Aorta (tissue), 5 donors: ENCODE measurements at places on chromosomes 7 and 10.

GRCh38 chr10:112271982-112272381 is 11.2 kb upstream of the TECTB start:
- no peaks in the 10 kb centered on the region for H3K4me1 ChIP-seq
- no peak overlapping the region for H3K27ac ChIP-seq
- H3K36me3 ChIP-seq: no peaks in the 10 kb centered on the region
- H3K27me3 ChIP-seq: no peaks in the 10 kb centered on the region
- no peak for DNase-seq

GRCh38 chr7:35424869-35425495 is 171.1 kb upstream of the TBX20 start:
- no peaks in the 10 kb centered on the region for H3K36me3 ChIP-seq
- DNase-seq: no peak

- DNase-seq: no peak
- H3K36me3 ChIP-seq: no peaks in the 10 kb centered on the region
- H3K27me3 ChIP-seq: no peaks in the 10 kb centered on the region
- H3K27ac ChIP-seq: no peak overlapping the region
These were observed 14.7 kb downstream of the SH3PXD2A start for GRCh38 chr10:103840740-103841070.

DNA sequence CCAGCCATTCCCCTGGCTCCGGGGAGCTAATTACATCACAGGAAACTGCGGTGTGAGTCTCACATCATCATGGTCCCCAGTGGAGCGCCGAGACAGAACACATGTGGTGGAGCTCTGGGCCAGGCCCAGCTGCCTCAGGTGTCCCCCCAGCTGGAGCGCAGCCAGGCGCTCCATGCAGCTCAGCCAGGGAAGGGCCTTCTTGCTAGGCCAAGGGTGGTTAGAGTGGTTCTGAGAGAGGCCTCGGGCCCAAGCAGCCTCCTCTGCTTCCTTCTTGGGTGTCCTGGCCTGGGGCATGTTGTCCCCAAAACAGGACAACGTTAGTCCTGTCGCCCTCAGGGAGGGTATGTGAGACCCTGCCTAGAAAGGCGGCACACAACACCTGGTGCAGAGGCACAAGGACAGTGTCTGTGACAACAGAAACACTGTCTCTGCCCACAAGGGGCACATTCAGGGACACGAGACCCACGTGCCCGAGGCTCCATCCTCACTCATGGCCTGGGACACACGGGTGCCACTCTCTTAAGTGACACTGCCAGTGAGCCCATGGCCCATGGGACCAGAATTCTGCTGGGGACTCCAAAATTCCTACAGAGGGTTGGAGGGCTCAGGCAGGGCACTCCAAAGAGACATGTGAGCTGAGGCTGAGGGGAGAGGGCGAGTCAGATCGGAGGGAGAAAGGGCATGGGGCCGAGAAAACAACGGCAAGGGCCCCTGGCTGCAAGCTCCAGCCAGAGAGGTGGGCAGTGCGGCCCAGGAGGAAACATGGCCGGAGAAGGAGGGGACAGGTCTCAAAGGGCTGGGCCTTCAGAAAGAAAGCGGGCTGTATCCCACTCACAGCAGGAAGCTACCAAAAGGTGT is 37.0 kb upstream of the RET start:
- H3K36me3 ChIP-seq: no peaks in the 10 kb centered on the region
- H3K4me3 ChIP-seq: no peak overlapping the region
- H3K4me1 ChIP-seq: no peaks in the 10 kb centered on the region
- no peak overlapping the region for H3K27ac ChIP-seq
- no peaks in the 10 kb centered on the region for H3K27me3 ChIP-seq
- DNase-seq: peak; percentile 57

DNA sequence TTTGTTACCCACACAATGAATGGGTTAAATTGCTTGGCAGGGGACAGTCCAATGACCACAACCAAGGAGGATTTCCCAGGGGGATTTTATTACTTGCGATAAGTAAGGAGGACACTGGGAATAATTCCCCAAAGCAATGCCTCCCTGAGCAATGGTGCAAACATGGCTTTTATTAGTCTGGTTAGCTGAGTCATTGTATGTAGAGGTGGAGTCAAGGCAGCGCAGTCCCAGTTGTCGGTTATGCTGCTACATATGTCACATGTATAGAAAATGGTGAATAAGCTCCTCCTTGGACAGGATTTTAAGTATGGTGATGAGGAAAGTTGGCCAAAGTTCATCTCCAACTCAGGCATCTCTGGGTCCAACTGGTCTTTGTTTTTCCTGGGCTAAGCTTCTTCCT is 3.9 kb upstream of the TRIM4 start:
- H3K27ac ChIP-seq: no peak overlapping the region
- no peaks in the 10 kb centered on the region for H3K27me3 ChIP-seq
- DNase-seq: no peak
- H3K36me3 ChIP-seq: no peaks in the 10 kb centered on the region

GRCh38 chr10:4775808-4776207 is 50.2 kb upstream of the AKR1E2 start:
- DNase-seq: no peak
- peaks cover 3% of the 10 kb centered on the region for H3K4me1 ChIP-seq
- H3K27me3 ChIP-seq: no peaks in the 10 kb centered on the region
- no peak overlapping the region for H3K27ac ChIP-seq
- H3K36me3 ChIP-seq: no peaks in the 10 kb centered on the region

GRCh38 chr7:135480966-135481597 is 28.8 kb downstream of the CNOT4 start:
- H3K36me3 ChIP-seq: no peaks in the 10 kb centered on the region
- H3K4me1 ChIP-seq: no peaks in the 10 kb centered on the region
- H3K27ac ChIP-seq: no peak overlapping the region
- no peak overlapping the region for H3K4me3 ChIP-seq

DNA sequence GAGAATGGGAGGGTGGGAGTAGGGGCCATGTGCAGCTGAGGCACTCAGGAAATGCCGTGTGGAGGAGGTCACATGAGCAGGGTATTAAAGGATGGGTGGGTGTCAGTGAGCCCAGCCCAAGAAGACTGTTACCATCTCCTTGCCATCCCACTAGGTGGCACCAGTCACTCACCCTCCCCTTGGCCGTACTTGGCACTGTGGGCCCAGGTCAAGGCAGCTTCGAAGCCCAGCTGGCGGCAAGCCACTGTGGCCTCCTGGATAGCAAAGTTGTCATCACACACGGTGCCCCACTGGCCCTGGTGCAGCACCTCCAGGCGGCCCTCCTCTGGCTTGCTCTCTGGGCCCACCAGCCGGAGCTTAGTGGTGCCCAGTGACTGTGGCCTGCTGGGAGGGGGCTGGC is 5.4 kb downstream of the LOXL4 start:
- no peaks in the 10 kb centered on the region for H3K27me3 ChIP-seq
- no peaks in the 10 kb centered on the region for H3K4me1 ChIP-seq
- H3K4me3 ChIP-seq: no peak overlapping the region
- no peak for DNase-seq
- H3K36me3 ChIP-seq: no peaks in the 10 kb centered on the region
- no peak overlapping the region for H3K27ac ChIP-seq

DNA sequence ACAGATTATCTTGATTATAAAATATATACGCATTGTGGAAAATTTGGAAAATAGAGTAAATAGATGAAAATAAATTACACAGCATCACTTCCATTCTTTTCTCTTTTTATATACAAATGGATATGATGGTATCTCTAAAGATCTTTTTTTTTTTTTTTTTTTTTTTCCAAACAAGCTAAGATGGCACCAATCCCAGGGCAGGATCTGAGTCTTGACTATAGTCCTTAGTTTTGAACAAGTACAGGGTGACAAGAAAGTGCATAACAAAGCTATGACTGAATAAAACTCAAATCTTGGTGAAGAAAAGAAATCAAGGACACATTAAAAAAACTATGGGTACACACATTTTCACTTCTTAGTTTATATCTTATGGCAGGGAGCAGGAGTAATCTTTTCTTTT is 42.6 kb upstream of the FAM133B start:
- no peak for DNase-seq
- H3K27me3 ChIP-seq: no peaks in the 10 kb centered on the region
- no peaks in the 10 kb centered on the region for H3K36me3 ChIP-seq
- H3K4me3 ChIP-seq: no peak overlapping the region

DNA sequence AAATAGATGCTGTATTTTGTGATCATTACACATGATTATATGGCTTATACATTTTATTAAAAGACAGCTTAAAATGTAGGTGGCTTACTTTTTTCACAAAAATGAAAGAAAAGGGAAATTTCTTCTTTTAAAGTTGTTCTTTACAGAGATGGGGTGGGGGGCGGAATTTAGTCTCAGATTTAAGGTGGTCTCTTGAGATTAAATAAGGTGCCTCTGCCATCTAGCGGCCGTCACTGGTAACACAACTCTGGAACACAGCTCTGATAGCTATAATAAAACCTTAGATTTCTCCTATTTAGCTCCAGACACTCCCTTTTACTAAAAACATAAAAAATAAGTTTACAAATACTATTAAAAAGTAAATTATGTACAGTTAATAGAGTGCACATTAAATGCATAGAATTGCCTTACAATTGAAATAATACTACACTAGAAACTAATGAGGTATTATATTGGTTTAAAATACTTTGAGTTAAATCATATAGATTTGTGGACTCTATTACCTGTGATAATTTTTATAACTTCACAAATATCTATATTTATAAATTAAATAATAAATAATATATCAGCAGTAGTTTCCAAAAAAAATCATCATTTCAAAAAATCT is 210.9 kb downstream of the DGKB start:
- no peaks in the 10 kb centered on the region for H3K4me1 ChIP-seq
- H3K4me3 ChIP-seq: no peak overlapping the region
- DNase-seq: peak; percentile 50
- no peaks in the 10 kb centered on the region for H3K36me3 ChIP-seq

- no peak overlapping the region for H3K27ac ChIP-seq
- H3K27me3 ChIP-seq: no peaks in the 10 kb centered on the region
- peaks cover 2% of the 10 kb centered on the region for H3K4me1 ChIP-seq
- no peak overlapping the region for H3K4me3 ChIP-seq
These were observed 29.1 kb upstream of the FAM107B start for GRCh38 chr10:14803827-14804226.

DNA sequence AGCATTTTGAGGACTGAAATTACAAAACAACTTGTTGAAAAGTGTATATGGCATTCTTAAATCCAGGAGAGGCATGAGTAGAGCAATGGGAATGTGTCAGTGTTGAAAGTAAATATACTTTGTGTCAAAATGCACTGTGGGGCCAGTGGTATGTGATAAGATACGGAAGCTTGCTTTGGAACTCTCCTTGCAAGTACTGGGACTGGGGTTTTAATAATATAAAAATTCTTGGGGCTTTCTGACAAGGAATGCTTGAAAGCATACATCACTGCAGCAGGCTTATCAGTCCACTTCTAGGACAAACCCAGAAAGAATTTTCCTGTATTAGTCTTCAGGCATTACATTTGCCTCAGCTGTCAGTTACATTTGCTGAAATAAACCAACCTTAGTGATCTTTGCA is 472.8 kb upstream of the FZD8 start:
- no peak overlapping the region for H3K4me3 ChIP-seq
- H3K4me1 ChIP-seq: no peaks in the 10 kb centered on the region
- no peak for DNase-seq
- no peak overlapping the region for H3K27ac ChIP-seq
